ENCODE measurements at places on chromosomes 3 and 15.

DNA sequence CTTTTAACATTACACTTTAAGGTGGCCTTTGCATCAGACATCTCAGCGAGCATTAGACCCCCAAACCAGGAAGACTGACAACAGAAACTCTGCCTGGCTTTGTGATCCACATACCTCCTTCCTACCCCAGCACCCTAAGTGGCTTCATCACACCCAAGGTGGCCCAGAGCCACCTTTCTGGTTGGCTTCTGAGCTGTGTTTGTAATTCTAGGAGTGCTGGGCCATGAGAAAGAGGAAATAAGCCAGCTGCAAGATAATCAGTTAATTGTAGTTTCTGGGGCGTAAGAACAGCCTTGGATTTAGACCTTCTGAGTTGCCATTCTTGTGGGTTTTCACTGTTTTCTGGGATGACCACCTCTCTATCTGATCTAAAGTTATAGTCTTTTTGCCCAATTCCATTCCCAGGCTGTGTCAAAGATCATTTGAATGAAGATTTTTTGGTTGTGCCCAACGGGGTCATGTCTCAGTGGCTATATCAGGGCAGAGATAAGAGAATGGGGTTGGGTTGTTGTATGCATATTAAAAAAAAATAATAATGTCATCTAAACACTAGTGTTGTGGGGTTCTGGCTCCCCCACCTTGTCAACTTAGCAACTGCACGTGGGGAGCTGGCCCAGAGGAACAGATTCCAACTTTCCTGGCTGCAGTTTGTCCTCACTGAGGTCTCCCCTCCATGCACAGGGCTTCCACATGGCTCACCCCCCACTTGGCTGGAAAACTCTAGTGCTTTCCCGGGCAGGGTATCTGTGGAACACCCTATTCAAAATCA lies 234.8 kb upstream of the WNT5A start:
- peak; percentile 17 for DNase-seq

GRCh38 chr3:14458434-14459275 lies 56.2 kb downstream of the SLC6A6 start:
- DNase-seq, result no peak

DNA sequence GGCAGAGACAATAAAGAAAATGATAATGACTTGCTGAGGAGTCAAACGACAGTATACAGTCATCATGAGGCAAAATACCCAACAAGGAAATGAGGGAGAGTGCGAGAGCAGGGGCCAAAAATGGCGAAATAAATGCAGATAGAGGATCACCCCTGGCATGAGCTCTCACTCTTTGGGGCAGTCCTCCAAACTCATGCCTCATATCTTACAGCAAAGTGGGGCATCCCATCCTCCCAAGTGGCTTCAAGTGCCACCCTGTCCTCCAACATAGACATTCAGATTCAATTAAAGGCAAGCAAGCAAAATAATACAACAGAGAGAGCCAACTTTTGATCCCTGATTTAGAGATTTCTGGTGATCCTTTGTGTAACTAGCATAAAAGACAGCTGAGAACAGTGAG lies 278.4 kb downstream of the GBE1 start:
- no peak for DNase-seq

GRCh38 chr3:111581403-111582119 lies 13.6 kb downstream of the ZBED2 start:
- no peak for DNase-seq

DNA sequence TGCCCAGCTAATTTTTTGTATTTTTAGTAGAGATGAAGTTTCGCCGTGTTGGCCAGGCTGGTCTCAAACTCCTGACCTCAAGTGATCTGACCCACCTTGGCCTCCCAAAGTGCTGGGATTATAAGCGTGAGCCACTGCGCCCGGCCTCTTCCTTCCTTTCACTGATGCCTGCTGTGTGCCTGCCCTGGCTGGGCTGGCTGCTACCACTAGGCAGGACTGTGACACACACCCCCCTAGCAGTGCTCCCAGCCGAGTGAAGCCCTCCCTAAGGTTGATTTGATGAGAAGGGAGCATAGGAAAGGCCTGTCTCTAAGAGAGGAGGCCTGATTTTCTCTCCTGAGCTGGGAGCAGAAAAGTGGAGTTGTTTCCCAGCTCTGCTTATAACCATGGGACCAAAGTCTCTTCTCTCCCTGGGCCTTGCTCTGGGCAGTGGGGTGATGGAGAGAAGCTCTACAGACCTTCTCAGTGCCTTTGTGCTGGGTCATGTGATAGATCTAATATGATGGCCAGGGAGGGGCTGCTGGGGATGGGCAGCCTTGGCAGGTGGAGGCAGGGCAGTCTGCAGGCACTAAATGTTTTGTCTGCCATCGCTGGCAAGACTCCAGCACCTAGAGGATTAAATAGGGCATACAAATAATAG lies 20.1 kb upstream of the SFMBT1 start:
- no peak for DNase-seq

- no peak for DNase-seq
These were observed 45.3 kb downstream of the SEMA3G start for GRCh38 chr3:52399593-52399992.

- DNase-seq, result no peak
These were observed 848.6 kb upstream of the EPHA6 start for GRCh38 chr3:95965704-95966336.

All from urothelium cell line (cell line).